ENCODE measurements at places on chromosomes 1 and 21.

DNA sequence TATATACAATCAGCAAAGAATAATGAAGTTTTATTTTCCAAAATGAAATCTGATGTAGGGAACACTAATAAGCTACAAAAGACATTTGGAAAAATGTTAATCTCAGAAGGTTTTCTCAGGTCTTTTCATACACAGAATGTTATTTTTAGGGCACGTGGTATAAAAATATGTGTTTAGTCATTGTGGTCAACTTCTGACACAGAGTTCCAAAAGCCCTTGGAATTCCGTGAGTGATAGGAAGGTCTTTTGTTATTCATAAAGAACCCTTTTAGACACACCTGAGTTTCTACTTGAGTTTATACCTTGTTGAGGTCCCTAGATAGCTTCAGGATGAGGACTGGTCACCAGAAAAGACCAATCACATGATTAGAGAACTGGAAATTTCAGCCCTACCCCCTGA is 277.6 kb upstream of the NCAM2 start:
- DNase-seq = no peak

DNA sequence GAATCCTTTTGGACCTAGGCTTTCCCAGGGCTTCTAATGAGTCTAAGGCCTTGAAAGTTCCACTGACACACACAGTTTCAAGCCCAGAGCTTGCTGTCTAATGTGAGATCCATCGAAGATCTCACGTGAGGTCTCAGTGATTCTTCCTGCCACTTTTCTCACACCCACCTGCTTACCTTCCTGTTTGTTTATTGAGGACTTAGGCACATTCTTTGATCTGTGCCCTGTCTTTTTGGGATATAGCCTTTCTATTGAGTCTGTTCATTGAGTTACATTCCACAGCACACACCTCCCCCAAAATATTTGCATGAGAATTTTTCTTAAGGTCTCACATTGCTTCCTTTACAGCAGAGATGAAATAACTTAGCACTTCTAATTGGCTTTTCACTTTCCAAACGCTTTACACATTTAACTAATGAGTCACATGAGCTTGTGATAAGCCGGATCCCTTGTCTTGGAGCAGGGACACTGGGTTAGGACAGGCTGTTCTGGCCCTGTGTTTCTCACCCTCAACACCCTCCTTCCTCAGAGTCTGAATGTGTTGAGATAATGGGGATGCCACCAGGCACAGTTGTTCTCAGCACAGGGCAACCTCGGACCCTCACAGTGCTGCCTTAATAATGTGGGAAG is 288.3 kb downstream of the TM2D1 start:
- no peak for DNase-seq

DNA sequence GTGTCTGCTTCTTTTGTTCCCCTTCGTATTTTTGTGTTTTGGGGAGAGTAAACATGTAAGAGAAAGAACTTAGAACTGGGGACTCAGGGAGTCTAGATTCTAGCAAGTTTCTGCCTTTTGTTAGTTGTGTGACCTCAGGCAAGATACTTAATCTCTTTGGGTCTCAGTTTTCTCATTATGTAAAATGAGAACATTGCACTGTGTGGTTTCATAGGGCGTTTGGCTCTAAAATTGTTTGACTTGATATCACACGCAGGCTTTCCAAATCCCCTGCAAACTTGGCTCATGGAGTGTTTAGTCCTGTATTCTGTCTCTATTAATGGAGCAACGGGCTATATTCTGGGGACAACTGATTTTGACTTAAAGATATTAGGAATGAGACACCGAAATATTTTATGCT is 57.7 kb downstream of the NTNG1 start:
- no peak for DNase-seq

DNA sequence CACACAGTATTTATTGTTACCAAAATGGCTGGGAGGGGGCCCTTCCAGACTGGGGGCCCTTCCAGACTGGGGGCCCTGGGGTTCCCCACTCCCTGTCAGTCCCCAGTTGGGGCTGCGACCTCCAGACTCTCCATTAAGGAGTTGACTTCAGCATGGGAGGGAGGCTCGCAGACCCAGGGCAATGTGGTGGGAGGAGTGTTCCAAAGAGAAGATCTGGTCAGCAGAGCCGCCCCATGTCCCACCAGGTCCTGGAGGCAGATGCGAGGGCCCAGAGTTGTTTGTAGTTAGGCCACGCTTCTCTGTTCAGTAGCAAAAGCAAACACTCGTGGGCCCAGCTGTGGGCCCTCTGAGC is 285.5 kb downstream of the LRRC40 start:
- no peak for DNase-seq

- DNase-seq = no peak
Measured at GRCh38 chr1:3898994-3899753, 898 bp downstream of the C1orf174 start.

DNA sequence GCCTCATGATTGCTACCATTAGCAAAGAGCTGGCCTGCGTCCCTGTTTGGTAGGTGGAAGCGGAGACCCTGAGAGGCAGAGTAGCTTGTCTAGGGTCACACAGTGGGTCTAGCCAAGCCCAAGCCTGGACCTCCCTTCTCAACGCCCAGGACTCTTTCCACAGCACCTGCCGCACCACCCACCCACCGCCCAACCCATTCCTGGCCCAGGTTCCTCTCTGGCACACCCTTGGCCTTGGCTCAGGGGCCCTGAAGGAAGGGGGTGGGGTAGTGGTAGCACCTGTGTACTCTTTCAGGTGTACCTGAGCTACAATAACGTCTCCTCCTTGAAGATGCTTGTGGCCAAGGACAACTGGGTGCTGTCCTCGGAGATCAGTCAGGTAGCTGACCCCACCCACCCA is 19.3 kb downstream of the FAM151A start:
- no peak for DNase-seq

DNA sequence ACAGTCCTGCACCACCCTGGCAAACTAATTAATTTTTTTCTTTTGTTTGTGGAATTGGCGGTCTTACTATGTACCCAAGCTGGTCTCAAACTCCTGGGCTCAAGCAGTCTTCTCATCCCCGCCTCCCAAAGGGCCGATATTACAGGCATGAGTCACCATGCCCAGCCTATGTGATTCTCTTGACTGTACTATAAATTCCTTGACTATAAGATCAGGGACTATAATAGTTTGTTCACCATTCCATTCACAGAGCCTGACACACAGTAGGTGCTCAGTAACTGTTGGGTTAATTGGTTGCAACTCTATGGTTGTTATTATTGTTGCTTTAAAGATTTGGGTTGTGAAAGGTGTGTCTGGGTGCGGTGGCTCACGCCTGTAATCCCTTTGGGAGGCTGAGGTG is 17.2 kb downstream of the DAP3 start:
- no peak for DNase-seq

DNA sequence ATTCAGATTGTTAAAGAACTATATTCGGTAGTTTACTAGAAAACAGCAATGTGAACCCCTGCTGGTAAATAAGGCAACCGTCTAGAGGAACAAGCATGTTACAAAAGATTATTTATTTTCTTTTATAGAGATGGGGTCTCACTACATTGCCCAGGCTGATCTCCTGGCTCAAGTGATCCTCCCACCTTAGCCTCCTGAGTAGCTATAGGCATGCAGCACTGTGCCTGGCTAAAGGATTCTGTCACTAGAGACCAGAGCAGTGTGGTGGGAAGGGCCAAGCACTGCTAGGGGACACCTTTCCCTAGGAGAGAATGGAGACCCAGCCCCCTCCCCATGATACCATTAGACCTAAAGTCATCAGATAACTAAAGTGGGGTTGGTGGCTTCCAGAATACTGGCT is 28.9 kb downstream of the SLC27A3 start:
- DNase-seq = no peak

DNA sequence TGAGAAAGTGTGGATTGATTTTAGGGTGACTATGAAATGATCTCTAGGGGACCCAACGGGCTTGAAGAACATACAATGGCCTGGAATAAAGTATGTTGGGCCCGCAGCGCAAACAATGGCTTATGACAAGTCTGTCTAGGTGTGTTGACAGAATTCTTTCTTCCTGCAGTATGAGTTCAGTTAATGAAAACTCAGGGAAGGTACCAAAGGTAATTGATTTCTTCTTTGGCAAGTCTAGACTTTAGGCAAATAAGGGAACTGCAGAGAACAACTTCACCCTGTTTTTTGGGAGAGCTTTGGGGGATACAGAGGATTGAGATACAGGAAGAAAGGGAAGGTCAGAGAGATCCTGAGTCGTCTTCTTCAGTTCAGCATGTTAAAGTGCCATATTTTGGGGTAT is 7.8 kb upstream of the FMO2 start:
- DNase-seq = no peak
